ENCODE measurements at places on chromosomes 11 and 22.

DNA sequence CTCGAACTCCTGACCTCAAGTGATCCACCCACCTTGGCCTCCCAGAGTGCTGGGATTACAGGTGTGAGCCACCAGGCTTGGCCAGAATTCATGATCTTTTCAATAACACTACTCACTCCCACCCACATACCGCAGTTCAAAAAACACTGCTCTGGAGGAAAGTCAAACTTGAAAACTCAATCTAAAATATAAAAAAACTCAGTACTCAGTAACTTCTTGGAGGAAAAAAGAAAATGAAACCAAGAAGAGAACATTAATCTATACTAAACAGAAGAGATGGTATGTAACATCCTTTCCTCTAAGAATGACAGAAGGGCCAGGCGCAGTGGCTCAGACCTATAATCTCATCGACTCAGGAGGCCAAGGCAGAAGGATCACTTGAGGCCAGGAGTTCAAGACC, 58.3 kb downstream of the MRTFA start:
- no peak for DNase-seq

DNA sequence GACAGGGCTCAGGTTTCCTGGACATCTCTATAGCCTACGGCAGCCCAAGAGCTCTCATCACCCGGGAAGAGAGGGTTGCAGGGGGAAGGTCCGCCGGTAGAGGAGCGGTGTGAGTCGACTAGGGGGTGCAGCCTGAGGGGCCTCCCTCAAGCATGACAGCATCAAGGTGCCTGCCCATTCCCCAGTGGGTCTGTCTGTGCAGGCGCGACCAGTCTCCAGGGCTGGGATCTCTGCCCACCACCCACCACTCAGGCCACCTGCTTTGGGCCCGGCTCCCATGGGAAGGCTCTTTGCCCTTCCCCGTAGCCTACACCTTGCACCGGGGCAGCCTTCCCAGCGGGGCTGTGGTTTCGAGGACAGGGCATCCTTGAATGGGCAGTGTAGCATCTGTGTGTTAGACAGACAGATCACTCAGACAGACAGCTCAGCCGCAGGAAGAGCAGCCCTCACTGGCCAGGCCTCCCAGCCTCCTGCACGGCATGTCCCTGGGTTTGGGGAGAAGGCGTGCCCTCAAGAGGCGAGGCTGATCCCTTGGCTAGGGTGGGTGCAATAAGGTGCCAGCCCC, 29.2 kb downstream of the CERK start:
- no peak for DNase-seq

DNA sequence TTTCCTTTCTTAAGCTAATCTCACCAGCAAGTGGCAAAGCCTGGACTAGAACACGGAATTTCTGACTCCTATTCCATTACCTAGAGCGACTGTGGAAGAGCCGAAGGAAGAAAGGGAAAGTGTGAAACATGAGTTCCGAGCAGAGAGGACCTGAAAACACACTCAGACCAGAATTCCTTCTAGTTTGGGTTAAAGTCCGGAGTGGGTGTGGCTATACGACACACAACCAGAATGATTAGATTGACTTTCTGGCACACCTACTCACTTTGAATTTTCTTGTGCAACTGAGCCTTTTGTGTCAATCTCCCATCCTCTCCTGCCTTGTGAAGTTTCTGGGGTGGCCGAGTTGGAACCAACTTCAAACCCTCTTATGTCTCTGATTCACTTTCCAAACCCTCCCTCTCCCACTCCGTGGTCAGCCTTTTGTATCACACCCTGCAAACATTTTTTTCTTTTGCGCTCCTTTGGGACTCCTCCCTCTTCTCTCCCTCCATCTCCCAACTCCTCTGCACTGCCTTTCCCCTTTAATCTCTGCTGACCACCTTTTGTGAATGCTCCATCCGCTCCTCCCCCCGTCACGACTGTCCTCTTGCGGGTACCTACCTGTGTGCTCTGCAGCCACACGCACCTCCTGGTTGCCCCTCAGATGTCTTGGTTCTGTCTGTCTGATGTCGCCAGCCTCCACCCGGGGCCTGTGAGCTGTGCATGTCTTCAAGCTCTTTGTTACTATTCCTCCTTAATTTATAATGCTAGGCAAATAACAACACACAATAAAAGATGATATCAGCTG, 86.3 kb upstream of the BLID start:
- DNase-seq: peak; percentile 91

- DNase-seq: peak; percentile 16
Observed at GRCh38 chr11:57214494-57214893, 22.6 kb downstream of the APLNR start.

DNA sequence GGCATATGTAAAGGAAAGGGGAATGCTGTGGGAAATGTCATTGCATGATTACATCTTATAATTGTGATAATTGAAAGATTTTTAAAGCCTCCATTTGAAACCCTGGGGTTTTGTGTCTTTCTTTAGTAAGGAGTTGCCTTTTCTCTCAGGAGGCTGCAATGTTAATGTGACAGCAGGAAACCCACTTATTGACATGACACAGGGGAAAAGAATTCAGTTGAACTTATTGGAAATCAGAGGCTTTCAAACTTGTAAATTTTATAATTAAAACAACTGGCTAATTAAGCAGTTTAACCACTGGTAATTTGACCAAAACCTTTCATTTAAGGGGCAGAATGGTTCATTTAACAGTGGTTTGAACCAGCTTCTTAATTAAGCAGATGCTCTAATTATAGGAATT, 31.2 kb downstream of the MRPL48 start:
- peak; percentile 10 for DNase-seq

All from HT1080 (cell line).